ENCODE measurements at places on chromosomes 13 and 19.

- DNase-seq, result no peak
Observed at GRCh38 chr19:6588508-6589345, 2.2 kb downstream of the CD70 start.

DNA sequence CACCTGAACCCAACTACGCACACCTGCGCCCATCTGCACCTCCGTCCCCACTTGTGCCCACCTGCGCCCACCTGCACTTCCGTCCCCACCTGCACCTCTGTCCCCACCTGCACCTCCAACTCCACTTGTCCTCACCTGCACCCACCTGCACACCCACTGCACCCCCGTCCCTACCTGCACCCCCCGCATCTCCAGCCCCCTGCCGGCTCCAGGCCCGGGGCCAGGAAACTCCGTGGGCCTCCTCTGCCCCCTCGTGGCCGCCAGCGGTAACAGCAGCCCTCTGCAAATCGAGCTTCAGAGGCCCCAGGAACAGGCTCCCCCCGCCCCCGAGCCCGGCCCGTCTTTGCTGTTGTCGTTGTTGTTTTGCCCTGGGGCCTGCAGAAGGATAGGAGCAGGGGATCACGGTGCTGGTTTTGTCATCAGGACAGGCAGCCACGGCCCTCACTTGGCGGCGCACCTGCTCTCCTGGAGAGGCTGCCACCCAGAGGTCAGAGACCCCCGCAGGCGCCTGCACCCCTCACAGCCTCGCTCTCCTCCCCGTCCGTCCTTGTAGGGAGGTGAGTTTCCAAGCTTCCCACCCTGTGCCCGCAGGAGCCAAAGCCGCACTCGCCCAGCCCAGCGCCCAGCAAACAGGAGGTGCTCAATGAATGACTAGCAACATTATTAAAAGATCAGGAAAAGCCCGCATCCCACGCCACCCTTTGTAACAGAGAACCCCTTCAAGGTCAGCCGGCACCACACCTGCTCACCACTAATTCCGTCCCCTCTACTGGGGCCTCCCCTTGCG is 65.4 kb downstream of the GNG7 start:
- peak; percentile 24 for DNase-seq

DNA sequence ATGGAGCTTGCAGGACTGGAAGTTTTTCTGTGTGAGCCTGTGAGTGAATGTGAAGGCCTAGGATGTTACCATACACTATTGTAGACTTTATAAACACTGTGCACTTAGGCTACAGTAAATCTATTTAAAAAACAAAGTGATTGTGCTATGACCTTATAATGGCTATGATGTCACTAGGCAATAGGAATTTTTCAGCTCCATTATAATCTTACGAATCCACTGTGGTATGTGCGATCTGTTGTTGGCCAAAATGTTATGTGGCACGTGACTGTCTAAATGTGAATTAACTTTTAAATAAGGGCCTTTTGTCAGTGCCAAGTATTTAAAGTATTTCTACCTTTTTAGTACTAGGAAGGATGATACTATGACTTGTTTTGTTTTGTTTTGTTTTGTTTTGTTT is 54.9 kb downstream of the DPY19L3 start:
- DNase-seq, result no peak

GRCh38 chr13:28137596-28137995 is 749 bp upstream of the PAN3 start:
- peak; percentile 38 for DNase-seq

- DNase-seq, result no peak
Observed at GRCh38 chr19:33697766-33698165, 76.0 kb downstream of the CHST8 start.

DNA sequence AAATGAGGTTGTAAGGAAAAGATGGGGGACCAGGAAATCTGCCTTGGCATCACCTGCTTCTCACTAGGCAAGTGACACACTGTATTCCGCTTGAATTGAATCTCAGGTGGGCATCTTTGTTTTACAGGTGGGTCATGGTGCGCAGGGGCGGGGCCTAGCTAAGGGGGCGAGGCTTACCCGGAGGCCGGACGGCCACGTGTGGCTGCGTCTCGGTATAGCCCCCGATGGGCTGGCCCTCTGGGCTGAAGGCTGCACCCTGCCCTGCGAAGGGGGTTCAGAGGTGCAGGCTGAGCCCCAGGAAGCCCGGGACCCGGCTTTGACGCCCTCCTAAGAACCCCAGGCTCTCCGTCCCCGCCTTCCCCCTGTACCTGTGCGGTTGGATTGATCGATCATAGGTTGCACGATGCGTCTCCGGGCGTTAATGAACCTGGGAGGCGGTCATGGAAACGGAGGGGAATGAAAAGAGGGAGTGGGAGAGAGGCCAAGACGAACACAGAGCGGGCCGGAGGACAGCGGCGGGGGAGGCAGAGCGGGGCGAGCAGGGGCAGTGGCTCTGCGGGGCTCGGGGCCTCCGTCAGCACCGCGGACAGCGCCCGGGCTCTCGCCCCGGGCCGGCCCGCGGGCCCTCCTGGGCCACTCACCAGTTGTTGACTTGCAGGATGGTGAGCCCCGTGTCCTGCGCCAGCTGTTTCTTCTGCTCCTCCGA is 12.5 kb downstream of the MEIS3 start:
- DNase-seq, result no peak

Measured in NCI-H1930 (cell line).